ENCODE measurements at places on chromosomes 7 and 10.

GRCh38 chr10:103701380-103702222 is 153.8 kb downstream of the SH3PXD2A start:
- DNase-seq, result no peak

DNA sequence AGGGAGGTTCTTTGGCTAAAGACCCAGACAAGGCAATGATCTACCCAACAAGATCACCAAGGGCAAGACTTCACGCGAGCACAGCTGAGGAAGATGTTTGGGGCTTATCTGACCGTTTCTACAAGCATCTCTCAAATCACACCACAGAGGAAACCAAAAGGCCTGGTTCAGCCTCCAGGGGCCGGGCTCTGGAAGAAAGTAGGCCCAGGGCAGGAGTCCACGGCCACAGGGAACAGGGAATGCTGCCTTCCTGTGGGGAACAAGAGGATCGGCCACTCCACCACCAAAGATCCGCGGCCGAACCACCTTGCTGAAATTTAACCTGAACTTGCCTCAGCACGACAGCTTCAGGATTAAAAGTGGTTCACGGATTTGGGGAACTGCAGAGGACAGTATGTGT is 332.5 kb downstream of the PTPRN2 start:
- DNase-seq, result no peak

GRCh38 chr7:27095050-27095896 is 527 bp downstream of the HOXA1 start:
- peak; percentile 35 for DNase-seq

DNA sequence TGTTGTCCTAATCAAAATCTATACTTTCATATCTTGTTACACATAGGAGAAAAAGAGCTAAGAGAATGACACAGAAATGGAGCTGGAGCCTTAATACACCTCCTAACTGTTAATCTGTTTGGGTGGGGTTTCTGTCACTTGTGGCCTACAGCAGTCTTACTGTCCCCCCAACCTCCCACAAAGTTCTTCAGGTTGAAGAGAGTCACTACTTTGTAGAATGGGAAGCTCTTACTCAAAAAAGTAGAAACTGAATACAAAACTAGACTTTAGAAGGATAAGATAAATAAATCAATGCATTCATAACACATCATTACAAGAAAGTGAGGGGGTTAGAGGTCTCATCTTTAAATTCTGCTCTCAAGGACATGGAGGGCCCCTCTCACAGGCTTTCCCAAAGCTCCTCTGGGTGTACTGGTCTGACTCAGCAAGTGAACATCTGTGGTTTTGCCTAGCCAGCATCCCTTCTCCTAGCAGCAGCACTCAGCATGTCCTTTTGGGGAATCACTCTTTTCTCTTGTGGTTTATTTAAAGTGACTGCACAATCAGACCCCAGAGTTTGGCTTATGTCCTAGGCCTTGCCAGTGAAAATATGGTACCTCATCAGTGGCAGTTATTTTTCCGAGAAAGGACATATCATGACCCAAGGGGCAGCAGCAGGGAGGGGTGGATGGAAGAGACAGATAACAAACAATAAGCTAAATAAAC is 2.0 kb upstream of the BLVRA start:
- DNase-seq, result no peak

GRCh38 chr10:88831709-88832108 is 19.9 kb downstream of the ANKRD22 start:
- DNase-seq, result peak; percentile 67

GRCh38 chr10:87740254-87740655 is 77.8 kb downstream of the ATAD1 start:
- no peak for DNase-seq

GRCh38 chr10:116168329-116168728 is 104.7 kb downstream of the GFRA1 start:
- no peak for DNase-seq

DNA sequence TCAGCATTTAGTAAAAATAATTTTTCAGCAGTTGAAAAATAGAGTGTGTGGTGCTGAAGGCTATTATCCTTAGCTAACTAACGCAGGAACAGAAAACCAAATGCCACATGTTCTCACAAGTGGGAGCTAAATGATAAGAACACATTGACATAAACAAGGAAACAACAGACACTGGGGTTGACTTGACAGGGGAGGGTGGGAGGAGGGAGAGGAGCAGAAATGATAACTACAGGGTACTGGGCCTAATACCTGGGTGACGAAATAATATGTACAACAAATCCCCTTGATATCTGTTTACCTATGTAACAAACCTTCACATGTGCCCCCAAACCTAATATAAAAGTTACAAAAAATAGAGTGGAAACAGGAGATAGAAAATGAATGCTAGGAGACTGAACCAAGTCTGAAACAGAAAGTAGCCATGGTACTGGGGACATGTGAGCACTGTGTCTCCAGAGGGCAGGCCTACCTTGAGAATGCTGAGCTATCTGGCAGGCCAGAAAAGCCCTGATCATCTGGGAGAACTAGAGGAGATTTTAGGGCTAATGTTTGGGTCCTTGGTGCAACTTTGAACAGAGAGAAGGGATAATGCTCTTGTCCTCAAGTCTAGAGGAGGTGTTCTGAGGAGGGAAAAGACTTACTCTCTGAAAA is 4.7 kb upstream of the EFCAB10 start:
- no peak for DNase-seq

DNA sequence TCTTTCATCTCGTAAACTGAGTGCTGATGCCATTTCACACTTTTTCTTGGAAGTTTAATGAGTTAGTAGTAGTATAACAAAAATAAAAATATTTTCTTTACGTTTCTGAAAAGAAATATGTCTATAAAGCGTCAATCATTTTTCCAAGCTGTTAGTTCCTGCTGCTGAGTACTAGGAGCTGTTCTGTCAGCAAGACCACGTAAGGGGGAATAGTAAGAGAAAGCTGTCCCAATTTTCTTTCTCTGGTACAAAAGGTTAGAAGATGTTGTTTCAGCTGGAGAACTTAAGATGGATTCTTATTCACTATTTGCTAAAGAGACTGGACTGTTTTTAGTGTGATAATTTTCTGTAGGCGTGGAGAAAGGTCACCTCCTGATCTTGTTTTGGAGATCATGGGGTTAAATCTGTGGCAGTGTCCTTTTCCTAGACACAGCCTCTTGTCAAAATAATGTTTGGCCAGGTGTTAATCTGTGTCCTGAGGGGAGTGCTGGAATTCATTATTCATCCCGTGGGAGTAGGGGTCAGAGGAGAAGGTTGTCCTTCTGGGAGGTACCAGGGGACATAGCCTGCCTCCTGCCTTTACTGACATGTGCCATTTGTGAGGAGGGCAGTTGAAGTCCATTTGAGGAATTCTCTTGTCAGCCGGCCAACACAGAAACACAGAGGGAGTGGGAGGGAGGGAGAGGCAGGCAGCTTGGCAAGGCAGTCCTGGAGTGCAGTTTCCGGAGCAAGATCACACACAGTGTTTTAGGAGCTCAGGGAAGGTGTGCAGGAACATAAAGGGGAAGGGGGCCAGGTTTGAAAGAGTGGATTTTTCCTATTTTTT is 368.7 kb downstream of the AUTS2 start:
- DNase-seq, result no peak

GRCh38 chr10:31599626-31600504 is 280.8 kb downstream of the ZEB1 start:
- no peak for DNase-seq

DNA sequence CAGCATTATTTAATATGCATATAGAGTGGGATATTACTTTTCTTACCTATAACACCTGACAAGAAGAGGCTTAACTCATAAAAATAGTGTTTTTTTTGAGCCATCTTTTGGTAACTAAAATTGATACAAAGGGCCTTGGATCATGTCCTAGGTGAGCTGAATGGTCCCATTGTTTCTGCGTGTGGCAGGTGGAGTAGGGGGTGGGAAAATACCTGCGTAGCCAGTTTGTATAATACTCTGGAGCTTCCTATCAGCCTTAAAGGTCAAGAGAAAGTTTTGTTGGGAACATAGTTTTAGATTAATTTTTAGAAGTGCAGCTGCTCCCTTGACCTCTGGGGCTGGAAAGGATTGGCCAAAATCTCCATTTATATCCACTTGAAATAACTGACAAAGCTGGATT is 244.6 kb downstream of the PHTF2 start:
- no peak for DNase-seq

DNA sequence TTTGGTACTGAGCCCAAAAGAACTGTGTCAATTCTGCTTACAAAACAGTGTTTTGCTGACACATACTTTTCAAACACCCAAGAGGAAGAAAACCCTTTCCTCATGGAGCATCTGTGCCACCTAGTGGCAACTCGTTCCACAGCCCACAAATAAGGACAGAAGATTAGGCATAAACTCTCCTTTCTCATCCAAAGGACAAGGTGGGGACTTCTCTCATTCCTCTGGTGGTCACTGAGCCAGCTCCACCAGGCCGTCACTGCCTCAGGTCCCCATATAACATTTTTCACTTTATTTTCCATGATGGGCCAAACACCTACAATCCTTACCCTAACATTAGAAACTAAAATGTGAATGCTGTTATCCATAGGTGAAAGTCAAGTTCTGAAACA is 76.9 kb downstream of the RNF216 start:
- peak; percentile 84 for DNase-seq

GRCh38 chr10:75408509-75408875 is 6.9 kb upstream of the ZNF503 start:
- DNase-seq, result no peak

DNA sequence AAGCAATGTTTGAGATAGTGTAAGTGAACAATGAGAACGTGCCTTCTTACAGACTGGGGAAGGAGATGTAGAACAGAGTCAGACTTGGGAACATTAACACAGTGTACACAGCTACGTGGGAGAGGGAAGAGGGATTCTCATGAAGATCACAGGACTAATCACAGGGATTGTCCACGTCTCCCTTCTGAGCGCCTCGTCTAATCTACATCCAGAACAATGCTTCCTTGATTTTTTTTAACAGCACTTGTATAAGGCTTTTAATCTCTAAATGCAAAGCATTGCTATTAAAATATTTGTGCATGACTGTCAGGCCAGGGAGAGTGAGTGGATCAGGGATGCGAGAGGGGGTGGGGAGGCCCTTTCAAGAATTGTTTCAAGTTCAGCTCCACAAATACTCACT is 62.7 kb downstream of the MET start:
- DNase-seq, result no peak

- no peak for DNase-seq
Observed at GRCh38 chr10:75679536-75679935, 248.1 kb downstream of the LRMDA start.

- DNase-seq, result no peak
Observed at GRCh38 chr7:108345710-108346336, 110.4 kb downstream of the NRCAM start.

DNA sequence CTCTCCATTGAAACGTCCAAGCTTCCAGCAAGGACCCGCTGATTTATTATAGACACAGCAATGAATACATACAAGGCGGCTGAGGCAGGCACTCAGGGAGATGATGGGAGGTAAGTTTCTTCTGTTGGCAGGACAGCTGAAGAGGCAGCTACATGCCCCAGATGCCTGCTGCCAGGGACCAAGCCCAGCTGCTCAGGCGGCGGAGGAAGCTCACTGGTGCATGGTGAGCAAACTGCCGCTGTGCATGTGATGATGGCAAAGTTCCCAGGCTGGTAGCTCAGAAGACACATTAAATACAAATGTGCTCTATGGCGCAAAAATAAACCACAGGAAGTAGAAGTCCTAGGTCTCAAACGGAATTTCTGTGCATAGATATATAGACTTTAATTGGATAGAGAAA is 2.3 kb downstream of the DNTT start:
- no peak for DNase-seq

- DNase-seq, result no peak
Observed at GRCh38 chr7:127059475-127059874, 193.3 kb downstream of the GRM8 start.
